ENCODE measurements at places on chromosomes 3 and 15. TPM values are rescaled to one million over a fixed set of nuclear protein-coding genes. Genes with fewer than 3 reads are reported as not detected.

- no peak for DNase-seq
These were observed 91.4 kb upstream of the SCN10A start for GRCh38 chr3:38907426-38907825.

Gene RAD51
- total RNA-seq, result 36.4 TPM

Gene KCNH8
- 2.8 TPM for total RNA-seq

Gene WNT5A
- total RNA-seq, result 5.4 TPM

DNA sequence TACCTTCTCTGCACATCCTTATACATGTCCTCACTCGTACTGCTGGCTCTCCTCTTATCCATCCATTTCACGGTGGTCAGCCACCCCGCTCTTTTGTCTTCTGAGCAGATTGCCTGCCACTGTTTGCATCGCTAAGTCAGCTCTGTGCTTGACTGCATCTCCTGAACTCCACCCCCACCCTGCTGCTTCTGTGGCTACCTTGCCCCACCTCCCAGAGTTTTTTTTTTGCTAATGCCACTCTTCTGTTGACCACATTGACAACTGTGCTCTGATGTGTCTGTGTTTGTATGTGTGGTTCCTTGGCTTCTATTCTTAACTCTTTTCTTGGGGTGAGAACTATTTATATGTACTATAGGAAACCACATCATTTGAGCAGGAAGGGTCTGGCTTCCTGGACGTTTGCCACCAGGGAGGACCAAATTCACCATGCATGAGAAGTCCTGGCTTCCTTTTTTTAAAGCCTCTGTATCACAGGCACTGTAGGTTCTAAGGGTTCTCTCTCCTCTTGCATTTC, 12.8 kb upstream of the MTMR10 start:
- DNase-seq, result peak; percentile 34

GRCh38 chr15:50229336-50229735, 36.2 kb downstream of the HDC start:
- no peak for DNase-seq

- DNase-seq, result peak; percentile 29
These were observed 147.2 kb downstream of the SLCO3A1 start for GRCh38 chr15:92000709-92001108.

DNA sequence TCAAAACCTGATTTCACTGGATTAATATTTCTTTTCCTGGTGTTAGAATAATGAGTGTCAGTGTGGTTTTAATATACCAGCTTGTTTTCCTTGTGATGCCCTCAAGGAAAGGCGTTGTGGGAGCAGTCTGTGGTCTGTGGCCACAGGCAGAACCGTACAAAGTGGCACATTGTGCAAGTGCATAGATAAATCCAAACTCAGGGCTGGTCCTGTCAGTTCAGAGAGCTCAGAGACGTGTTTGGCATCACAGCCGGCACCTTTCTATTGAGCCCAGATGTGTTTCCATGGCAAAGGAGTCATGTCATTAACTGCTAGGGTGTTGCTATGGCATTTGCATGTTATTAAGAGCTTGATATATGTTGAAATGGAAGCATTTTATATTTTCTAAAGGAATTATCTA, 289.9 kb upstream of the RASGRP1 start:
- DNase-seq, result no peak

Measured in WTC11 (cell line).